ENCODE measurements at places on chromosomes 2 and 18.

GRCh38 chr2:175203621-175204496, 22.3 kb upstream of the ATP5MC3 start:
- no peak for DNase-seq

DNA sequence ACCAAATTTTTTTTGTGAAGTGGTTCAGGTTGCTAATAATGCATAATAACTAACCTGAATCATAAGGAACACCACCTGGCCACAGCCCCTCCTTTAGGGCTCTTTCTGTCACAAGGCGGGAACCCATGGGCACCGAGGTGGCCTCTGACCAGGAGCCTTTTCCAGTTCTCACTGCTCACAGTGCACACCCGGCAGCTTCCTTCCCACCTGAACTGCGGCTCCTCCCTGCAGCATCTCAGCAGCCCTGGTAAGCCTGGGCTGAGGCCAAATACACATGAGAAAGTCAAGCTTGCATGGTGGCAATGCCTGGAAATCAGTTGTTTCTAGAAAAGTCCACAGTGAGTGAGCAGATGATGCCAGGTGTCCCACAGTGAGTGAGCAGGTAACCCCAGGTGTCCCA, 77.6 kb upstream of the SNTG2 start:
- DNase-seq = no peak

DNA sequence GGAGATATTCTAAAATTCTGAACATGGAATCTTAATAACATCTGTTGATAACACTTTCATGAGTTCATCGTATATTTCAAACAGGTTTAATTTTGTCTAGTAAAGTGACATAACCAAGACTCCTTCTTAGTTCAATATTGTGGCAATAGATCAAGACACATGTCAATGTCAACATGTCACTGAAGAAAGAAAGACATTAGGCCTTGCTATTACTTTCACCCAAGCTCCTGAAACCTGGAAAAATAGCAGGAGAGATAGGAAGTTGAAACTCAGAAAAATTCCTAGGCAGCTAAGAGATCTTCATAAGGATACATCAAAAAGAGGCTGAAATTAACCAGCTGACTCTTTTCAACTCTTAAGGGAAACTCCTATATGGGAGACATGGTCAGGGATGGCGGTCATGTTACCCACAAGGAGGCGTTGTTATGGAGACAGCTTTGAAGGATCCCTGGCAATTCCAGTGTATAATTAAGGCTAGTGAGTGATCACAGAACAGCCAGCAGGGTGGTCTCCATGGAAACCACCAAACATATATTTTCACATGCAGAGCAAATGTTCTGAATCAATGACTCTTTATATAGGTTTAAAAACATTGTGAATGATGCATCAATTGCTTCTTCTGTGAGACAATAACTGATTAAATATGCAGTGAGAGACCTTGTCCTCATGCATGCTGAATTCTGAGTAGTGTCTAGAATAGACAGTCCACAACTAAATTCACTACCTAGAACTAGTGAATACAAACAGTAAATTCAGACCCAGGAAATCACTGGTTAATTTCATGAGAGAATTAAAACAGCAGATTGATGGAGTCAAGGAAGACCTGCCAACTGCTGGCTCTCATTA, 115.3 kb upstream of the RIOK3 start:
- no peak for DNase-seq

GRCh38 chr2:24925815-24926214, 5.8 kb upstream of the ADCY3 start:
- no peak for DNase-seq

- no peak for DNase-seq
Measured at GRCh38 chr2:112483042-112483473, 1.1 kb downstream of the TTL start.

GRCh38 chr2:130756053-130756873, 923 bp downstream of the AMER3 start:
- DNase-seq = no peak

GRCh38 chr2:190328573-190329147, 9.0 kb upstream of the HIBCH start:
- no peak for DNase-seq

GRCh38 chr2:165563468-165564225, 94.1 kb downstream of the CSRNP3 start:
- no peak for DNase-seq

GRCh38 chr2:191650896-191651773, 26.8 kb upstream of the NABP1 start:
- no peak for DNase-seq

DNA sequence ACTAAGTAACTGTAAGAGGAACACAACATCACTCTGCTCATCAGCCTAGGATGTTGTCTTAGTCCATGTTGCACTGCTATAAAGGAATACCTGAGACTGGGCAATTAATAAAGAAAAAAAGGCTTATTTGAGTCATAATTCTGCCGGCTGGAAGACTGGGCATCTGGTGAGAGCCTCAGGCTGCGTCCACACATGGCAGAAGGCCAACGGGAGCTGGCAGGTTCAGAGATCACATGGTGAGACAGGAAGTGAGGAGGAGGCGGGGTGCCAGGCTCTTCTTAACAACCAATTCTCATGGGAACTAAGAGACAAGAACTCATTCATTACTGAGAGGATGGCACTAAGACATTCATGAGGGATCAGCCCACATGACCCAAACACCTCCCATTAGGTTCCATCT, 46.8 kb downstream of the EPG5 start:
- peak; percentile 14 for DNase-seq

GRCh38 chr18:48923746-48924629, 26.8 kb downstream of the SMAD7 start:
- no peak for DNase-seq

GRCh38 chr2:4381773-4382172, 678.4 kb downstream of the DCDC2C start:
- no peak for DNase-seq

DNA sequence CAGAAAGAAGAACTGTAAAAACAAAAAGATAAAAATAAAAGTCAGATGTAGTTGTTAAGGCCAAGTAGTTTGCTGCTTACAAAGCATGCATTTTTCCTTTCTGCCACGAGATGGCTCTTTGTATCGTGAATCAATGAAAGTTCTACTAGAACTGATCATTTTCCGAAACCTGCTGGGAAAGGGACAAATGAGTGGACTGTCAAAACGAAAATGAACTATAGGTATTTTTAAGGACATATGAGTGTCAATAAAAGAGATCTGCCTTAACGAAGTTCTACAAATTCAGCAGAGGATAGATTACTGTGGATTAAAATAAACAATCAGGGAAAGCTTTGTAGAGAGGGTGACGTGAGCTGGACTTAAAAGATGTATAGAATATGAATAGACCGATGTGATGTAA, 15.0 kb upstream of the ELOA2 start:
- peak; percentile 17 for DNase-seq

- DNase-seq = peak; percentile 49
Measured at GRCh38 chr2:195343942-195344530, 313.0 kb upstream of the SLC39A10 start.

GRCh38 chr2:241036964-241037421, 38.6 kb downstream of the SNED1 start:
- no peak for DNase-seq

DNA sequence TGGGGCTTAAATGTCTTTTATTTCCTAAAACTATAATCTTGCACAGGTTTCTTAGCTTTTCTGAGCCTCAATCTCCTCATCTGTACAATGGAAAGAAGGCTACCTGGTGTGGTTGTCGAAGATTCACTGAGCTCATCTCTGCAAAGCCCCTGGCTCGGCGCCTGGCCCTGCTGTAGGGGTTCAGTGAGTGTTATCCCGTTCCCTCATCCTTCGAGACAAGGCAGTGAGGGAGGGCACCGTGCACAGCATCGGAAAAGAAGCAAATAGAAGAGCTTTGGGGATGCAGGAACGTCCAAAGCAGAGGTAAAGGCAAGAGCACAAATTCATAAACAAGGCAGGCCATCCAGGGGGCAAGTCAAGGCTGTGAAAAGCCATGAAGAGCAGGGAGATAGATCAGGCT, 41.2 kb upstream of the ATG16L1 start:
- no peak for DNase-seq

- no peak for DNase-seq
Measured at GRCh38 chr2:162177301-162177700, 25.3 kb upstream of the GCG start.

- no peak for DNase-seq
Measured at GRCh38 chr2:172179045-172179701, 76.5 kb upstream of the DLX2 start.

GRCh38 chr2:72330652-72331051, 183.0 kb upstream of the CYP26B1 start:
- DNase-seq = no peak

GRCh38 chr2:136917411-136917881, 152.1 kb downstream of the THSD7B start:
- no peak for DNase-seq

GRCh38 chr18:75201282-75202270, 7.4 kb downstream of the PTGR3 start:
- no peak for DNase-seq

DNA sequence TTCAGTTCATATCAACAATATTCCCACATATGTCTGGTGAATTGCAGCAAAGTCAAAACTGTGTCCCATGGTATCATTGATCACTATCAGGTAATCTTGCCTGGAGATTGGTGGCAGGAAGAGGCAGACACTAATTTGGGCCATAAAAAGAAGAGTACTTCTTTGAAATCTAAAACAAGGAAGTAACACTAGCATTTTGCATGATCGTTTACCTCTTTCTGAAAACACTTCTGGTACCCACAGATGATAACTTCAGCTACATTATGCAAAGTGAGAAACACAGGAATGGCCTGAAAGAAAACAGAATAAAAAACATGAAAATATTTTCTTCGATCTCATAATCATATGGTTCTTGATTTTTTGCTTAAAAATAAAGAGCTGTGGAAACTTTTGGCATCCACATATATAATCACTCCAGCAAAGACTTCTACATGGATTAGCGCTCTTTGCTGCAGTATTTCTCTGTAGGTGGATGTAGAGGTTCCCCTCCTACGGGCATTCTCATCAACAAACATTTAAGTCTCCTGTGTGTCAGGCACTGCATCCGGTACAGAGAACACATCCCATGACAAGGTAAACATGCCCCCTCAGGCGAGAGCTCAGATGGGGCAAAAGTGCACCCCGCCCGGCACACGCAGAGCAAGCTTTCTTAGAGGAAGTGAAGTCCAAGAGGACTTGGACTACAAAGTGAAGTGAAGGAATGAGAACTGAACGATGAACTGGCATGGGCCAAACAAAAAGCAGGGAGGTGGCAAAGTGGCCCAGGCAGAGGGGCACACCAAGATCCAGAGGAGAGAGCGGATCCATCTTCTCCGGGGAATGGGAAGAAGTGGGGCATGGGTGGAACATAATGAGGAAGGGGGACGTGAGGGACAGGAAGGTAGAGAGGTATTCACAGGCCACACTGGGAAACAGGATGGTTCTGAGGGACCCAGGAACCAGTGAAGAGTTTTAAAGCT, 68.0 kb upstream of the RIOK3 start:
- no peak for DNase-seq

- no peak for DNase-seq
Measured at GRCh38 chr2:235876099-235876679, 292.0 kb downstream of the GBX2 start.

DNA sequence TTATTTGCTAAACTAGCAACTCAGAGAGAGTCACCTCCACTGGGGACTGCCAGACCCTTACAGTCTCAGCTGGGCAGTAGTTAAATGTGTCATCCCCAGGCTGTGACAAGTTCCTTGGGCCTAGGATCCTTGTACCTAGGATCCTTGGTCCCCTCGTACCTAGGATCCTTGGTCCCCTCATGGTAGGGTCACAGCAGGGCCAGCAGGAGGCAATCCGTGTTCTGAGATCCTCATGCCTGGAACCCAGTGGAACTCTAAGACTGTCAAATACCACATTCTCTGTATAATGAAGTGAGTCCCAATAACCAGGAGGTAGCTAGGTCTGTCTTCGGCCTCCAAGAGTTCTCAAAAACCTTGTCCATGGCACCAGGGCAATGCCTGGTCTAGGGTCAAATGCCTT, 60.8 kb downstream of the LYPD6B start:
- no peak for DNase-seq

GRCh38 chr2:69217333-69218080, 169.5 kb downstream of the GFPT1 start:
- no peak for DNase-seq

DNA sequence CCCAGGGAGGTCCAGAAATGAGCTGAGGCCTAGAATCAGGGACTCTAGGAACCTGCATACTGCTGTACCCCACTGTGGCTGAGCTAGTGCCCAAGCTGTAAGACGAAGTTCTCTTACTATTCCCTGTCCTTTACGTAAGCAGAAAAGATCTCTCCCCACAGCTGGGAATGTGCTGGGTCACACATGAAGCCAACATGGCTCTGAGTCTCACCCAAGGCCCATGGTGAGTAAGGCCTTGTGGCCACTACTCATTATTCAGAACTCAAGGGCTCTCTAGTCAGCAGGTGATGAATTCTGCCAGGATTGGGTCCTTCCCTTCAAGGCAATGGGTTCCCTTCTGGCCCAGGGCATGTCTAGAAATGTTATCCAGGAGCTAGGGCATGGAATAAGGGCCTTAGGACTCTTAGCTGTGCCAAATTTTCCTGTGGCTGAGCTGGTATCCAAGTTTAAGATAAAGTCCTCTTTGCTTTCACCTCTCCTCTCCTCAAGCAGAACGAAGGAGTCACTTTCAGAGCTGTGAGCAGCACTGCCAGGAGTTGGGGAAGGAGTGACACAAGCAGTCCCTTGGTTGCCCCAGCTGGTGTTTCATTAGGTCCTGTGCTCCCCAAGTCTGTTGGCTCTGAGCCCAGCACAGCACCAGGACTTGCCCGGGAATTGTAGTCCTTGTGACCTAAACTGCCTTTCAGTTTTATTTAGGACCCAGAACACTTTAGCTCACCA, 707.6 kb downstream of the SLC4A3 start:
- no peak for DNase-seq

GRCh38 chr2:236338495-236339184, 74.4 kb upstream of the ASB18 start:
- DNase-seq = no peak

- no peak for DNase-seq
Measured at GRCh38 chr2:74550231-74550630, 3.5 kb downstream of the LOXL3 start.

- no peak for DNase-seq
Measured at GRCh38 chr2:188577231-188577630, 285.6 kb downstream of the GULP1 start.

DNA sequence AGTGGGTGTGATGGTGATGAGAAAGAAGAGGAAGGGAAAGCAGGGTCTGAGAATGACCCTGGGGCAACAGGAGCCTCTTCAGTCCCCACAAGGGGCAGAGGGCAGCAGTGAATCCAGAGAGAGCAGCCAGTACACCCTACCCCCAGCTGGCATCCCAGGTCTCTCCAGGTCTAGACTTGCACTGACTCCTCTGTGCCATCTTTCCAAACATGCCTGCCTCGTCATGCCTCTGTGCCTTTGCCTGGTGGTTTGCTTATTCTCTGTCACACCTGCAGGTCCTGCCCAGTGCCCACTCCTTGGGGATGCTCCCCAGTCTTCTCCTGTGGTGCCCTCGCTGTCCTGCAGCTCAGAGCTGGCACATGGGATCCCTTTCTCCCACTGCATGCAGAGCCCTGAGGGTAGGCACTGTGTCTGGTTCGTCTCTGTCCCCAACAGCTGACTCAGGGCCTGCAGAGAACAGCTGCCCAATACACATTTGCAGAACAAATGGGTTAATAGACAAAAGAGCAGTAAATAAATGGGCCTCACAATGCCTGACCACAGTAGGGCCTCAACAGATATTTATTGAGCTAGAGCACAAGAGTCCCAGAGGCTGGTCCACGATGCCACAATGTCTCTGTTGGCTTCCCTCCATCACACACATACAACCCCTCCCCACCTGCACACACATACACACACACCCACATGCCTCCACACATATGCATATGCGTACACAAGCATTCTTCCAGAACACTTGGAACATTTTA, 89.8 kb downstream of the HS1BP3 start:
- DNase-seq = no peak
